ENCODE measurements at places on chromosomes 6 and 20.

- peak; percentile 71 for DNase-seq
Observed at GRCh38 chr20:41617059-41617901, 897 bp downstream of the CHD6 start.

DNA sequence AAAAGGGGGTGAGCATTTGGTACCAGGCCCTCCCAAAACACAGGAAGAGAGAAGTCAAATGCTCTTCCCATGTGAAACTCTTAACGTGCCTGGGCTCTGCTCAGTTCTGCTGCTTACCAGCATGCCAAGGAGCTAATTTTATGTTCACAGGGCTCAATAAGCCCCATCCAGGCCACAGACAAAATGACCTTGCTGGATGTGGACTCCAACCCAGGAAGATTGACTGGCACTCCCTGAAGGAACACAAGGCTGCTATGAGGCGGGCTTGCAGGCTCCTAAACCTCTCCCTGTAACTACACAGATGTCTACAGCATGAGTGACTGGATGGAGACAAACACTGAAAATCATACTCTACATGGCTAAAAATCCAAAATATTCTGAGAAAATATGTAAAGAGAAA lies 50.6 kb downstream of the CHD6 start:
- DNase-seq = no peak

- no peak for DNase-seq
Observed at GRCh38 chr20:35568645-35569044, 26.8 kb downstream of the ERGIC3 start.

DNA sequence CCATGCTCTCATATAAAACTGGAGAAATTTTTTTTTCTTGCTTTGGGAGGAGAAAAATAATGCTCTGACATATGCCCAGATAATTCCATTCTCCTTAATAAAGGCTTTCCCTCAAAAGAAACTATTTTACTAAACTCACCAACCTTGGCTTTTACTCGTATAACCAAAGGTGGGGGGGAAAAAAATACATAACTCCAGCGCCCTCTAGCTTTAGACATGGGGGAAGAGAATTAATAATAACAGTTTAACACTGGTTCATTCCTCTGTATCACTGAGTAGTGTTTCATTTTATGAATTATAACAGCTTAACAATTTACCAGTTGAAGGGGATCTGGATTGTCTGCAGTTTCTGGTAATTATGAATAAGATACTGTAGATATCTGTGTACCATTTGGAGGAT lies 1226.1 kb downstream of the GRIK2 start:
- DNase-seq = no peak

- no peak for DNase-seq
Observed at GRCh38 chr6:31378062-31378720, 21.2 kb upstream of the HLA-B start.

GRCh38 chr20:16587066-16587465 lies 13.8 kb upstream of the KIF16B start:
- no peak for DNase-seq

- peak; percentile 14 for DNase-seq
Observed at GRCh38 chr6:31725502-31726350, 2.6 kb downstream of the MPIG6B start.

- peak; percentile 64 for DNase-seq
Observed at GRCh38 chr6:27838945-27839625, 73.1 kb downstream of the OR2B2 start.

DNA sequence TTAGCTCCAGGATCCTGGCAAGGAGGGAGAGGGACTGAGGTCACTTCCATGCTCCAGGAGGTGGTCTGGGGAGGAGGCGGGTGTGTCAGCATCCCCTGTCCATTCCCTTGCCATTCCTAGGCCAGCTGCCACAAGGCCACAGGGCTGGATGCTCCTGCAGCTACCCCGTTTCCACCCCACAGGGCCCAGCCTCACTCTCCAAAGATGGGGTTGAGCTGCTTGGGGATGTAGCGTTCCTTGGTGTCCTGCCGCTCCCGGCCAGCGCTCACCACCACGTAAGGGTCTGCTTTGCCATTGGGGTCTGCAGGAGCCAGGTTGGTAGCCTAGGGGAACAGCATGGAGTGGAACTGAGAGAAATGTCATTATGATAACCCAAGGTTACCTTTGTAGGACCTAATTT lies 23.0 kb downstream of the ERGIC3 start:
- DNase-seq = no peak

DNA sequence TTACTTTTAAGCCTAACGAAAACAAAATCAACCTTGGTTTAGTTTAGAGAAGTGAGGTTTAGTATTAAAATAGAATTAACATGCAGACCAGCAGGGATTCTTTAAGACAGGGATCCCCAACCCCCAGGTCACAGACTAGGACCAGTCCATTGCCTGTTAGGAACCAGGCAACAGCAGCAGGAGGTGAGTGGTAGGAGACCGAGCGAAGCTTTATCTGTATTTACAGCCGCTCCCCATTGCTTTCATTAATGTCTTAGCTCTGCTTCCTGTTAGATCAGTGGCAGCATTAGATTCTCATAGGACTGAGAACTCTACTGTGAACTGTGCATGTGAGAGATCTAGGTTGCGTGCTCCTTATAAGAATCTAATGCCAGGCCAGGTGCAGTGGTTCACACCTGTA lies 225.9 kb downstream of the NKAIN2 start:
- no peak for DNase-seq

GRCh38 chr6:52649536-52650160 lies 21.3 kb upstream of the TMEM14A start:
- peak; percentile 41 for DNase-seq

DNA sequence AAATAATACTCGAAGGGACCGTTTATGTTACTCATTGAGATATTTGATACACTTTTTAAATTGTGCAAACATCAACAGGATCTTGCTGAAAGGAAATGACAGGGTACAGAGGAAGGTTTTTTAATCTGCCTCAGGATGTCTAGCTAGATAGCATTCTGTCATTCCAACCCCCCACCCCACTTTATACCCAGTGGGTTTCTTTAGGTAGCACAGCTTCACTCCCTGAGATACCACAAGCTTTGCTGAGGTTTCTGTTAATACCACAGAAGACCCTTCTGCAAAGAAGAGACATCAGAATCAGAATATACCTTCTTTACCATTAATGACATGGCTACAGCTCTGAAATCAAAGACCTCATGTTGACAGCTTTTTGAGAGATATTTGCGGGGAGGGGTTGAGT lies 1.3 kb downstream of the PHACTR2 start:
- DNase-seq = peak; percentile 79

DNA sequence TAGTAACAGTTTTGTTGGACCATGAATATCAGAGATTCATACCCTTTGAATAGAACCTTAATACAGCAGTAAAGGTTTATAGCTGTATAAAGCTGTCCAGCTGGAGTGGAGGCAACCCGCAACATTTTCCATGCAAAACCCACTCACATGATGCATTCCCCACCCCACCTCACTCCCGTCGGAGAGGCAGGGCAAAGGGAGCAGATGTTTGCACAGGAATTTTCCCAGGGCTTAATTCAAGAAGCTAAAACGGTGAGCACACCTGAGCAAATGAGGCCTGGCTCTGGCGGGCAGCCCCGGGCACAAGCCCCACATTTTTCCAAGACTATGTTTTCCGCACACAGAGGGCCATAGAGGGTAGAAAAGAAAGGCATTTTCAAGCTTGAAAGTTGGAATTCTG lies 191.7 kb downstream of the FOXC1 start:
- no peak for DNase-seq

DNA sequence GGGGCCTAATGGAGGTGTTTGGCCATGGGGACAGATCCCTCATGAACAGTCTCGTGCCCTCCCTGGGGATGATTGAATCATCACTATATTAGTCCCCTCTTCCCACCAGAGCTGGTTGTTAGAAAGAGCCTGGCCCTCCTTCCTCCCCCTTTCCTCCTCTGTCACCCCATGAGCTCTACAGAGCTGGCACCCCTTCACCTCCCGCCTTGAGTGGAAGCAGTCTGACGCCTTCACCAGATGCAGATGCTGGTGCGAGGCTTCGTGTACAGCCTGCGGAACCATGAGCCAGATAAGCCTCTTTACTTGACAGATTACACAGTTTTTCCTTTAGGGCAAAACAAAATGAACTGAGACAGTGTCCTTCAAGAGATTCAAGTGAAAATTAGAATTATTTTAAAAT lies 74.4 kb upstream of the RIPOR2 start:
- no peak for DNase-seq

- peak; percentile 77 for DNase-seq
Observed at GRCh38 chr6:12203001-12203400, 87.2 kb upstream of the EDN1 start.

DNA sequence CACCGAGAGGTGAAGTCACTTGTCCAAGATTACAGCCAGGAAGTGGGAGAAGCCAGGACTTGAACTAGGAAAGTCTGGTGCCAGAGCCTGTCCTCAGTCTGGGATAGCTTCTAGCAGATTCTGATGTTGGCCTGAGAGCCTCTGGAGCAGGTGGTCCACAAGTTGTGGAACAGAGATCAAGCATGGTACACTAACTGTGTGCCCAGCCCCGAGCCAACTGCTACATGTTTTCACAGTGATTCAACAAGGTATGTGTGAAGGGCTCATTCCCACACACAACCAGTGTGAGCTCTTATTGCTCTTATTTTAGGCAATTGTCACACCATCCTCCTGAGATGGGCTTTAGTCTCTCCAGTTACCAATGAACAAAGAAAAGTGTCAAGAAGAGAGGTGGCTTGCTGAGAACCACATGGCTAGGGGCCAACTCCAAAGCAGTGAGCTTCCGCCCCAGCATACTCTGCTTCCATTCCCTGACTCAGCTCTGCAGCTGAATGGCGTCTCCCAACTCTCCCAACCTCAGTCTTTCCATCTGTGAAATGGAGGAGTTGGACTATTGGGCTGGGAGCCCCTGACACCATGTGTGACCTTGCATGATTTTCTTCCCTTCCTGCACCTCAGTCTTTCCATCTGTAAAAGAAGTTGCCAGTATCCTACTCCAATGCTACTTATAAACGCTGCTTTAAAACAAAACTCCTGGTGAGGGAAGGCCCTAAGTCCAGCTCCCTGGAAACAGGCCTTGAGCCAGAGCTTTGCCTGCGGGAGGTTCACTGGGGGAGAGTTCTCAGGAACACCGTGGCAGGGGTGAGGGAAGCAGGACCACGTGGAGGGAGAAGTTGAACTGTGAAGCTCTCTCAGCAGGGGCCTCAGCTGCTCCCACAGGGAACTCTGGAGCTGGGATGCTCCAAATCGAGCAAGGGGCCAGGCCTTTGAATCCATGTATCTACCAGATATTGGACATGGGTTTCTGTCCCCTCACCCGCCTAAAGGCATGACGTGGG lies 40.9 kb downstream of the CDH22 start:
- DNase-seq = peak; percentile 6

- no peak for DNase-seq
Observed at GRCh38 chr20:14997791-14998190, 660.4 kb upstream of the FLRT3 start.

DNA sequence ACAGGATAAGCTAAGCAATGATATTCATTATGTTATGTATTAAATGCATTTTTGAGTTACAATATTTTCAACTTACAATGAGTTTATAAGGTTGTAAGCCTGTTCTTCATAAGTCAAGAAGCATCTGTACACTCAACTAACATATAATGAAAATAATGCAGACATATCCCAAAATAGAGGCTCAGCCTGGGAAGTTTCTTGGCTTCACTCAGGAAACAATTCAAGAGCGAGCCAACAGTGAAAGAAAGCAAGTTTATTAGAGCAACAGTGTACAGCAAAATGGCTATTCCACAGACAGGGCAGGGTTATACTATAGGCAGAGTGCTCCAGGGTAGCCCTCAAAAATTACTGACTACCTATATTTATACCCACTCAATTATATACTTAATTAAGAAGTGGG lies 1581.8 kb downstream of the HACE1 start:
- DNase-seq = peak; percentile 12

GRCh38 chr6:313087-313486 lies 20.8 kb downstream of the DUSP22 start:
- no peak for DNase-seq

DNA sequence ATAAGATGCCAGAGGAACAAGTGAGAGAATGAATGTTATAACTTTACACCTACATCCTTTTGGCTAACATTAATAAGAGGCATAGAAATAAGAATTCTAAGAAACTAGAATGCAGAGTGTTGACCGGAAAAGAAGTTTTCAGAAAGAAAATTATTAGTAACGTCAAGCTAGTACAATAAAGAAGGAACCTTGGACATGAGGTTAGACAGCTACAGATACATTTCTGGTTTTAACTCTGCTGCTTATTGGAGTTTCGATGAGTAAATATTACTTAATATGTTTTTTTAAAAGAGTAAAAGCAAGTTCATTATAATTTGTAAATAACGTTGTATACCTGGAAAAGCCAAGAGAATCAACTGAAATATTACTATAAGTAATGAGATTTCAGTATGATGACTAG lies 22.7 kb downstream of the TAB2 start:
- DNase-seq = no peak

GRCh38 chr20:3003416-3003815 lies 40.0 kb upstream of the GNRH2 start:
- DNase-seq = no peak

DNA sequence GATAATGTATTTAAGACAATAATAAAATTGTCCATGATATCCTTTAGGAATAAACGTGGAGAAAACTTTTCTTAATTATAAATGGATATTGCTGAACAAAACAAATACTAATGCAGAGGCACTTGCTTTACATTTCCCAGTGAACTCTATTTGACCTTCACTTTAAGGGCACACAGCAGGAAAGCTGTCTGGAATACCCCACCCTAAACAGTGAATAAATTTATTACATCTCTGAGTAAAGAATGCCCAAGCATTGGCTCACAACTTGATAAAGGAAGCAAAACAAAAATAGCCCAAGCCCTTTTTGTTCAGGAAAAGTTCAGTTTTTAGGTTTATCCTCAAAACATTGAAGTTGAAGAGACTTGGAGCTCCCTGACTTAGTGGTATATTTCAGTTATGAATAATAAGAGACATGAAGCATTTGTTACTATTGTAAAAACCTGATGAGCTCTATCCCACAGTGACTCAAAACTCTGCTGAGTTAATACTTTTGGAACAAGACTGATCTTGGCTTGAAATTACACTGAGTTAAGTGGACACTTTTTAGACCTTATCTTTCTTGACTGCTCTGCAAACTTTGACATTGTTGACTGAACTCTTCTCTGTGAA lies 353.9 kb downstream of the BCKDHB start:
- no peak for DNase-seq

GRCh38 chr6:14258695-14259593 lies 141.4 kb downstream of the CD83 start:
- no peak for DNase-seq

DNA sequence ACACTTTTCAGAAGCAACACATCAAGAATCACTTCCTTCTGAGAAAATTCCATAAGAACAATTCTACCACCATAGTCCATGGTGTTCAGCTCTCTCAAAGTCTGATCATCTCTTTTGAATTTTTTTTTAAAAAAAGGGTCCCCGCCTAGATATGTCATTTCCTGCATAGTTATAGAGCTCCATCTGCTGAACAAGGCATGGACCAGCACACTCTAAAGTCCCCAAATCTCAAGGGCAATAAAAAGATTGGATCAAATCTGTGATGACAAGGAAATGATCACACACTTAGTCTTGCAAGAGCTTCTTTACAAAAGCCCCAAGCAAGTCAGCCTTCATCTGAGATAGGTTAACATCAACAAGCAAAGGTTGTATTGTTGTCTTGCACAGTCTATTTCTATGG lies 100.7 kb upstream of the STMND1 start:
- DNase-seq = no peak

All from muscle of back (tissue), 13 donors.